ENCODE measurements at places on chromosomes 5 and 9. TPM values are rescaled to one million over a fixed set of nuclear protein-coding genes. Genes with fewer than 3 reads are reported as not detected.

PLEKHG4B gene
- 2.2 TPM for total RNA-seq

MARCOL gene
- total RNA-seq, result not detected

SLC6A18 gene
- total RNA-seq, result not detected

ADAMTS16 gene
- 0.30 TPM for total RNA-seq

LOX gene
- 46.7 TPM for total RNA-seq

IRX1 gene
- total RNA-seq, result not detected
